Glomerular endothelial cell (primary cell): ENCODE measurements at places on chromosomes 5 and 9. TPM values are rescaled to one million over a fixed set of nuclear protein-coding genes. Genes with fewer than 3 reads are reported as not detected.

RETREG1 gene
- total RNA-seq: 3.0 TPM in 1 of 2 replicates, not detected in the other

PRR16 gene
- 1.2 and 1.6 TPM in 2 replicates for total RNA-seq

PTPN3 gene
- total RNA-seq: 1.8 and 3.6 TPM in 2 replicates

C6 gene
- 0.05 TPM in 1 of 2 replicates, not detected in the other for total RNA-seq

PDCD1LG2 gene
- total RNA-seq: 20.4 and 27.0 TPM in 2 replicates

IL11RA gene
- 5.7 and 9.3 TPM in 2 replicates for total RNA-seq

GFRA3 gene
- total RNA-seq: not detected in 2 replicates

ARL10 gene
- total RNA-seq: 8.0 and 21.6 TPM in 2 replicates

TRIM23 gene
- 3.7 and 6.9 TPM in 2 replicates for total RNA-seq
